ENCODE measurements at places on chromosomes 3 and 15. TPM values are rescaled to one million over a fixed set of nuclear protein-coding genes. Genes with fewer than 3 reads are reported as not detected.

SKOR1 gene
- total RNA-seq = 0.24 TPM

AHSG gene
- total RNA-seq = not detected

LOXL1 gene
- 29.1 TPM for total RNA-seq

SNX22 gene
- total RNA-seq = 1.5 TPM

ERICH6 gene
- total RNA-seq = 0.19 TPM

JMJD7 gene
- 16.3 TPM for total RNA-seq

MST1R gene
- total RNA-seq = 1.2 TPM

Data from cardiac septum (tissue), 1 donor.